ENCODE measurements at places on chromosomes 12 and 14.

DNA sequence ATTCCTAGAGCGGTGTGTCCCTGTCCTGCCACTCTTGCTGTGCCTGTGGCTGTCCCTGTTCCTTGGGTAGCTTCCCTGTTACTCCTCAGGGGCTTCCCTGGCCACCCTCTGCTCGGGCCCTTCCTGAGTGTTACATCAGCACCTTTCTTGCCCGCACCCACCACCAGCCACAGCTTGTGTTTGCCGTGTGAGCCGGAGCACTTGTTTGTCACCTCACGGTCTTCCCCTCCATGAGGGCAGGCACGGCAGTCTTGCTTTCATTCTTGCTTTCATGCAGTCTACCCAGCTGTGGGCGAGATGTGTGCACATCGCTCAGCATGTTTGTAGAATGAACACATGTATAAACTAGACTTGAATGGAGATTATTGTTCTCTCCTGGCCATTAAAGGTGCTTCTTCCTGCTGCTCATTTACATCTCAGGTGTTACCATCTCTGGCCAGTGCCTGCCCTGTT lies 42.0 kb downstream of the TRAF3 start:
- DNase-seq, result peak; percentile 28

DNA sequence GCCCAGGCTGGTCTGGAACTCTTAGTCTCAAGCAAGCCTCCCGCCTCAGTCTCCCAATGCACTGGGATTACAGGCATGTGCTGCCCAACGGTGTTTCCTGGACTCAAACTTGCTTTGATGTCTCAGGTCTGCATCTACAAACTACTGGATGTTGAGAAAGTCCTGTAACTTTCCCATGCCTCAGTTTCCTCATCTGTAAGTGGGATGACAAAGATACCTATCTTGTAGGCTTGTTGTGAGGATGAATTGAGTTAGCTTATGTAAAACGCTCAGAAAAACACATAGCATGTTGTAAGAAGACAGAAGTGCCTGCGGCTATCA lies 63.6 kb upstream of the NUDT4 start:
- DNase-seq, result no peak

DNA sequence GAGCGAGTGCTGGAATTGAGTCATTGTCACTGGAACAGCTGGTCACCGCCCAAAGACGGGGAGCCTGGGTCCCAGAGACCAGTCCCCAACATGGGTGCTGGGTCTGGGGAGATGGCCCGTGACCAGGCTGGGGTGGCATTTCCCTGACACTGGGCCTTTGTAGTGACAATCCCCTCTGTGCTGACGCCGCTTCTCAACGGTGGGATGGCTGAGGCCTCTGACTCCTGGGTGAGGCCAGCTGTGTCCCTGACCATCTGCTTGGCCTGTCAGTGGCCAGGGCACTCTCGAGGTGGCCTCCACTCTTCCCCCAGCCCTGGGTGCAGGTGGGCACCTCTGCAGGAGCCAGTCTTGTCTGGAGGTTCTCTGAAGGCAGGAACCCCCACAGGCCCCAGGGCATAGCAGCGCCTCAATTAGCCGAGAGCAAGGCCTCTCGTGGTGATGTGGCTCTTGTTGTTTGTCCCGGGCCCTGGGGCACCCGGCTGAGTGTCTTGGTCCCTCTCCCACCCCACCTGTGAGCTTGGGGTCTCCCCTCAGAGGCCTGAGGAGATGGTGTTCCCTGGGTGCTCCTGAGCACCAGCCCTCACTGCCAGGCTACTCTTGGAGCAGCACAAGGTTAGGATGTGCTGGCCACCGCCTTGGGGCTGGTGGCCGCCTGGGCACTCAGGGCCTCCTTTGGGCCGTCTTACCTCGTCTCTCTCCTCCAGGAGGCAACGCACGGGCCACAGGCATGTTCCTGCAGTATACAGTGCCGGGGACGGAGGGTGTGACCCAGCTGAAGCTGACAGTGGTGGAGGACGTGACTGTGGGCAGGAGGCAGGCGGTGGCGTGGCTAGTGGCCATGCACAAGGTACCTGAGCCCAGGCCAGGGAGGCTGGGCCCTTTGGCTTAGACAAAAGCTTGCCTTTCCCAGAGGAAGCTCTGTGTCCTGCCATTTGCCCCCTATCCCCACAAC lies 16.6 kb downstream of the ZFYVE21 start:
- DNase-seq, result no peak

DNA sequence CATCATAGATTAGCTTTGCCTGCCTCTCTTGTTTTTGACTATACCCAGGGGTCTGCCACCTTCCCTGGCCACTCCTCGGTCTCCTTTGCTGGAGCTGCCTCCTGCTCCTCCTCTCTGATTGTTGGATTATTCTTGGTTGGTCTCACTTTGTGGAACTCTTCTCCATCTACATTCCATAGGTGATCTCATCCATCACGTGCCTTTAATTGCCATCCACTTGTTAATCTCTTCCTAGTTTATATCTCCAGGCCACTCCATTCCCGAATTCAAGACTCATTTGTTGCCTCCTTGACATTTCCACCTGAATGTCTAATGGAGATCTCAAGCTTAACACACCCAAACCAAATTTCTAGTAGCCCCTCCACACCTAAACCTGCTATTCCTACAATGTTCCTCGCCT lies 5.4 kb downstream of the POLR3B start:
- DNase-seq, result no peak

DNA sequence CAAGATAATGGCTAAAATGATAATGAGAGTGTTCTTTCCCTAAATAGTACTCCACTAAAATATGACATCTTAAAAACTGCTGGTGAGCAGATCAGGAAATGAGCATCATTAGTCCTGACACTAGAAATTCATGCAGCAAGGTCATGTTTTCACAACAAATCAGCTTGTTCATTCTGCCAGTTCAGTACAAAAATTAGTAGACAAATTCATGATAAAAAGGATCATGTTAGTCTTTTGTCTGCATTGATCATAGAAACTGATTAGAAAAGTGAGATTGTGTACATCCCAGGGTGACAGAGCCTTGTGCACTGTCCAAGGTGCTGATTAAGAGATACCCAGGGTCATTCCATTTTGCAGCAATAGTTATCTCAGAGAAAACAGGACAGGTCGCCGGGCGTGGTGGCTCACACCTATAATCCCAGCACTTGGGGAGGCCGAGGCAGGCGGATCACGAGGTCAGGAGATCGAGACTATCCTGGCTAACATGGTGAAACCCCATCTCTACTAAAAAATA lies 163.6 kb downstream of the RIMBP2 start:
- DNase-seq, result no peak

GRCh38 chr14:98501335-98501734 lies 770.7 kb downstream of the BCL11B start:
- no peak for DNase-seq

DNA sequence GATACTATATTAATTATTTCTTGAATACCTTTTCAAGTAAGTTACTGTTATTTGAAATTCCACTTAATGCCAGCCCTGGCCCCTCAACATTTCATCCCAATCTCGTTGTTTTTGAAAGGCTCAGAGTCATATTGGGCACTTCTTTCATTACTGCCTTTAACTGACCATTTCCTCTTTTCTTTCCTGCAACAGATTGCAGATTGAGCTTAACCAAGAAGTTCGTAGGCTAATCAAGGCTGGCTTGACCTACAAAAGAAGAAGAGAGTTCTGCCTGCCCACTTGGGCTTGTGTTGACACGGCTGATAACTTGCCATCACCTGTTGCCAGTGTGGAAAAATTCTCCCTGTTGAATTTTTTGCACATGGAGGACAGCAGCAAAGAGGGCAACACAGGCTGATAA lies 91.0 kb downstream of the FLRT2 start:
- no peak for DNase-seq

All from NCI-H510A (cell line).